ENCODE measurements at places on chromosomes 2 and 18.

- peak; percentile 41 for DNase-seq
Observed at GRCh38 chr18:45637546-45638327, 22.5 kb downstream of the SLC14A2 start.

- DNase-seq: no peak
Observed at GRCh38 chr2:132415915-132416722, 486 bp upstream of the GPR39 start.

DNA sequence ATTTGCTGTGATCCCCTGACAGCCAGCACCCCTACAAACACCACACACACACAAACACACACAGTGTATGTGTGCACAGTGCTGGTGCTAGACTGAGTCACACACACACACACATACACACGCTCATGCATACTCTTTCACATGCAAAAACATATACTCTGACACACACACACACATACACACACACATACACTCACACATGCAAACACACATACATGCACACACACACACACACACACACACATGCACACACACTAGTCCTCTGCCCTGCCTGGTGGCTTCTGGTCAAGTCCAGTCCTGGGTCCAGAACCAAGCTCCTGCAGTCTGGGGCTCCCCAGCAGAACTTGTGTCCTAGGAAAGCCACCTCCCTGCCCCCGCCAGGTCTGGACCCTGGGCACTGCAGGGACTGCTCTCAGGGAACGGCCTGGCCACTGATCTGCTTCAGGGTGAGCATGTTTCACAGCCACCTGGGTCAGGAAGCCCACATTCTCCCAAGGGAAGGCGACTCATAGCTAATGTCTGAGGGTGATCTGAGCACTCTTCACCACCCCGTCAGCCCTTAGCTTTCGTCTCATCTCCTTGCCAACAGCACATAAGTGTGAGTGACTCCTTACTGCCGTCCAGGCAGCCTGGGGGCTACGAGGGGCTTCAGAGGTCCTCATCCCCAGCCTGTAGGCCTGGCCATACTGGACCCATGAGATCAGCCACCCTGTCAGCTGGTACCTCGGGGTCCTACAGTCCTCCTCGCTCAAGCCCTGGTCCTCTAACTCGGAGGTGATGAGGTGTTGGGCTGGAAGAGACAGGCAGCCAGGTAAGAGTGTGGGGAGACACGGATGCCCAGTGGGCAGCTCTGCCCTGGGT is 88.1 kb downstream of the MCFD2 start:
- DNase-seq: no peak

- DNase-seq: peak; percentile 97
Observed at GRCh38 chr2:165698444-165698884, 95.6 kb downstream of the GALNT3 start.

- DNase-seq: peak; percentile 77
Observed at GRCh38 chr18:9971313-9971920, 57.6 kb downstream of the VAPA start.

DNA sequence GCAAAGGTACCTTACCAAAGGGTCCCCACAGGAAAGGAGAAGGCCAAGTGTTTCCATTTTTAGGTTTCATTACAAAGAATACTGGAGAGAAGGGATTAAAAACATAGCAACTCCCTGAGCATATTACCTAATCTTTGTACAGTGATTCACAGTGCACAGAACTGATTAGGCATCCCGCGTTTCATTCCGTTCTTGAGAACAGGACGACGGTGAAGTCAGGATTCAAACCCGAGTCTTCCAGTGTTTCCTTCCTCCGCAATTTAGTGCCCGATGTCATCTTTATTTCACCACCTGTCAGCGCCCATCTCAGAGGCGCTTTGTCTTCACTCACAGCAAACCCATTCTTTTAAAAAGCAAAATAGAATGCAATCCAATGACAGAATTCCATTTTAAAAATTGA is 488.5 kb downstream of the EIPR1 start:
- no peak for DNase-seq

DNA sequence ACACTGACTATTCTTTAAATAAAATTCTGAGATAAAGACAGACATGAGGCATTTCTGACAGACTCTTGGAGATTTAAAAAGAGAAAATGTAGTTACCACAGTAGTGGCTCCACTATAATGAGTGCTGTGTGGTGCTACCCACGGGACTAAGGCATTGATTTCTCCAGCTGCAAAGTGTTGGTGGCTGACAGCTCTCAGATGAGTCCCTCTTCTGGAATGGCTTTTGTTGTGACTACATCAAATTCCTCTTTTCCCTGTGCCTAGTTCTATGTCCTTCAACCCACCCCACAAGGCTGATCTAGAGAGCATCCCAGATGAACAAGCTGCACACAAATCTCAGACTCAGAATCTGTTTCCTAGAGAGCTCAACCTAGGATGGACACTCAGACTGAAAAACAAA is 884.8 kb upstream of the ZEB2 start:
- no peak for DNase-seq

DNA sequence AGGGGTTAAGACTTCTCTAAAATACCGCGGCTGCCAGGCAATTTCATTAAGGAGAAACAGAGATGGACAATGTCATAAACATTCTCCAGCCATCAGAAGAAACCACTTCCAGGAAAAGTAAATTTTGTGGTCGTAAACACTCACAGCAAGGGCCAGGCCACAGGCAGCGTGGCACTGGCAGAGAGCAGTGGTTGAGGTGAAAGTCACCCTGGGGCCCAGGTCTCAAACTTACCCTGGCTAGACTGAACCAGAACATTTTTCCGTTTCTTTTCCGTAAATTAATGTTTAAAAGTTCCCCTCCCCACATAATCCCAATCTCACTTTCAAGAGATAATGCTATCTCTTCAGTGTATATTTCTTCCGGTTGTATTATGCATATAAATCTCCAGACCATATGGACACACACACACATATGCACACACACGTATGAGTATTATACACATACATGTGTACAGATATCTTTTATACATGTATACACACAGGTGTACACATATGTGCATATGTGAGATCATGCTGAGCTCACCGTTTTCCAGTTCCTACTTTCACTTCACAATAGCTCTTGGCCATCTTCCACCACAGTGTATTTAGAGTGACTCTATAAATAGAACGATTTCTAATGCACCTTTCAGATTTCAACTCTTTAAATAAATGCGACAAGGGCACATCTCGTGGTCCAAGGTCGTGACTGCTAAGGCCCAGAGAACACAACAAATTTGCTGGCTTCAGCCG is 90.1 kb downstream of the MALT1 start:
- no peak for DNase-seq

- no peak for DNase-seq
Observed at GRCh38 chr2:19895535-19895934, 6.2 kb downstream of the TTC32 start.

DNA sequence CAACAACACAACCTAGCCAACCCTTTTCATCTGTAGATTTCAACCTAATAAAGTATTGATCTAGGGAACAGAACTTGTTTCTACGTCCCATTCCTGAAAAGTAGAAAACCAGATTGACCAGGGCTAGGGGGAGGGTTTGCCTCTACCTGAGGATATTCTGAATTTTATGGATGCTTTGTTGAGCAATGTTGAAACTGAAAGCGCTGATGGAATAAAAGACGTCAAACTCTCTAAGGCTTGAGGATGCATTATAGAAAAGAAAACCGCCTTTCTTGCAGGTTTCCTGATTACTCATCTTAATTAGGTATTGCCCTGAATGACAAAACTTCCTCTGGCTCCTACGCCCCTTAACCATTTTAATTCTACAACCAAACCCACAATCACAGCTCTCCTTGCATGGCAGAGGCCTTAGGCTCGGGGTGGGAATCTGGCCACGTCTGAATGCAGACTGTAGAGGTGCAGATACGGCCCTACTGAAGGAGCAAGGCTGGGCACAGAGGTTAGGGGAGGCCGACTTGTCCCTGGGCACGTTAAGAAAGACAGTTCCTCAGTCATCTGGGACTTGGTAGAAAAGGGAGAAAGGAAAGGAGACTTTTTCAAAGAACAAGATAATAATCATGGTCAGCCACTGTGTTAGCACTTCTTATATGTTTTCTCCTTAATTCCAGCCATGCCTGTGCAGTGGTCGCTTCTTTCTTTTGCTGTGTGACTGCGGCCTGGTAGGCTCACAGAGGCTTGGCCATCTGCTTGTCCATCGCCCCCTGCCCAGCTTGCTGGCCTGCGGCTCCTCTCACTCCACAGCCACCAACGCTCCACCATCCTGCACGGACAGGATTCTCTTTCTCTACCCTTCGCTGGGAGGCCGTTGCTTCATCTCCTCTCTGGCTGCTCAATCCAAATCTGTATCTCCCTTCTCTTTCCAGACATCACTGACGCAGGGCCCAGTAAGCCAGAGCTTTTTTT is 209.5 kb downstream of the VAPA start:
- DNase-seq: no peak

GRCh38 chr18:12880541-12880910 is 3.5 kb downstream of the PTPN2 start:
- peak; percentile 71 for DNase-seq

DNA sequence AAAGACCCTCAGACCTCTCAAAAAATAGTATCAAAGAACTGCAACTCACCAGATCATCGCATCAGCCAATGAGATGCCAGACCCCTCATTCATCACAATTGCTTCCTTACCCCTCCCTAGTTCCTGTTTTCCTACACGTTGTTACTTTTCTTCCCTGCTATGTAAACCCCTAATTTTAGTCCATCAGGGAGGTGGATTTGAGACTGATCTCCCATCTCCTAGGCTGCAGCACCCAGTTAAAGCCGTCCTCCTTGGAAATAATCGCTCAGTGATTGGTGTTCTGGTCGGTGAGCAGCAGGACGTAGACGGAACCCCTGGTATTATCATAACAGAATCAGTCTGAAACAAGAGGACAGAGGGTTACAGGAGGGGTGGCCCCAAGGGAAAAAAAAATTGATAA is 44.0 kb upstream of the MAP4K4 start:
- no peak for DNase-seq

DNA sequence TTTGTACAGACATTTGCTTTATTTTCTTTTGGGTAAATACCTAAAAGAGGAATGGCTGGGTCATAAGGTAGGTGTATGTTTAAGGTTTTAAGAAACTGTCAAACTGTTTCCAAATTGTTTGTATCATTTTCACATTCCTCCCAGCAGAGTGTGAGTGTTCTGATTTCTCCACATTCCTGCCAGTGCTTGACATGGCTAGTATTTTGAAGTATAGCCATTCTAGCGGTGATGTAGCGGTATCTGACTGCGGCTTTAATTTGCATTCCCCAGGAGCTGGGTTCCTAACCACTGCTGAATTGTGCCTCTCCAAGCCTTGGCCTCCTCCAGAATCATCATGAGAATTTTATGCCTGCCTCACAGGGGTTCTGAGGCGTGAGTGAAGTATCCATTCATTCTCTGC is 61.8 kb upstream of the ARL4C start:
- no peak for DNase-seq

GRCh38 chr2:206736935-206737334 is 18.7 kb upstream of the DYTN start:
- no peak for DNase-seq

GRCh38 chr18:60059216-60059615 is 159.4 kb downstream of the PMAIP1 start:
- no peak for DNase-seq

DNA sequence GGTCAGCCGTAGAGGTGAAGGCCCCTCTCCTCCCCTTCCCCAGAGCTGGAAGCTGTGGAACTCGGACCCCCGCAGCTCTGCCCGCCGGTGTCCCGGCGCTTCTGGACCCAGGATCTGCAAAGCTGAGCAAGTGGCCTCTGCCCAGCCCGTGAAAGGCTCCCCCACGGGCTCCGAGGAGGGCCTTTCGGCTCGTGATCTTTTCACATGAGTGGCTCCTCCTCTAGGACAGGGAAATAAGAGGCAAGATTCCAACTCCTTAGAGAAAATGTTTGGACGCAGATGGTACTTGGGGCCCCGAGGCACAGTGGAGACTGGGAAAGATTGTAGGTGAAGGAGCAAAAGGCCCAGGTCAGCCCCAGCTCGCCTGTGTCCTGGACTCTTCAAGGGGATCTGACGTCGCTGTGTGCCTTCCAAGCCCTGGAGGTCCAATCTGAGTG is 48.2 kb upstream of the SP3 start:
- DNase-seq: no peak

- DNase-seq: no peak
Observed at GRCh38 chr2:234493796-234494195, 3.1 kb downstream of the ARL4C start.

DNA sequence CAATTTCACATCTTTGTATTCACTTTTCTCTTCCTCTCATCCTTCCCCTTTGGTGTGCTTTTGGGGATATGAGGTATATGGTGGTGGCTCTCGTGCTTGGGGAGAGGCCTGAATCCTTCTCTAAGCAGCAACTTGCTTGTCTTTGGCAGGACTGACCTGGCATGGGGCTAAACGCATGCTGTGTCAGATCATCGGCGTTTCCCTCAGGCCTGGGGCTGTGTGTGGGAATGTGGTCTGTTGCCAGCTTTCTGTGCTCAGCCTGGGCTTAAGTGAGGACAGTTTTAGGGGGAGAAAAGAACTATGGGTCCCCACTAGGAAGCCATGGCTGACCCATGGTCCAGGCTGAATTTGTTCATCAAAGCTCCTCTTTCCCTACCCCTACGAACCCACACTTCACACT is 60.7 kb downstream of the TET3 start:
- no peak for DNase-seq

GRCh38 chr2:45889053-45889452 is 237.6 kb downstream of the PRKCE start:
- no peak for DNase-seq

DNA sequence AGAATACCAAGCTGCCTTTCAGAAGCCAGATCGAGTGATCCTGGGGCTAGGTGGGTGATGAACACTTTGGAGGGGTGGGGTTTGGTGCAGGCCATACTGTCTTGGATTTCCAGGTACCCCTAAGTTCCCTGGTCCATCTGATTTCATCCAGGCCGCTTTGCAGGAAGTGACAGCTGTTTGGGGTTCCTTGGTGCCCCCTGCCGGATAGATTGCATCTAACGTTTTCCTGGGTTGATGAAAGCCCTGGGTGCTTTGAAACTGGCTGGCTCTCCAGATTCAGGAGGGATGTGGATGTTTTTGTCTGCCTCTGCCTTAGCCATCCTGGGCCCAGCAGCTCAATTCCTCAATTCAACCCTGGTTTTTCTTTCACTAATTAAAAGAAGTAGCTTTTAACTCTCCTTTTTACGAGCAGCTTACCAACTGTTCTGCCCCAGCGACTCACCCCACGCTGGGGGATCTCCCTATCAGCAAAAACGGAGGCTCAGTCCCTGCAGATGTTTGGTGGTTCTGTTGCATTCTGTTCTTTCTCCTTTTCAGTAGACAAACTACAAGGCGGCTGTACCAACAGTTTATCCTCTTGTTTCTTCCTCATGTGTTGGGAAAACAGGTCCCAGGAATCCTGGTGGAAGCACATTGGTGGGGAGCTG is 37.1 kb downstream of the ARHGEF4 start:
- DNase-seq: peak; percentile 69

- DNase-seq: no peak
Observed at GRCh38 chr2:106314444-106314843, 120.3 kb upstream of the UXS1 start.

All from Kasumi-1 (cell line).